Neural crest cell (in vitro differentiated cells): ENCODE measurements at places on chromosomes 6 and 20. TPM values are rescaled to one million over a fixed set of nuclear protein-coding genes. Genes with fewer than 3 reads are reported as not detected.

GABRR1 gene
- total RNA-seq: 0.12 TPM in 1 of 2 replicates, not detected in the other

OTOR gene
- not detected in 2 replicates for total RNA-seq

TUBB1 gene
- not detected in 2 replicates for total RNA-seq

GRCh38 chr6:53910834-53911233 is 116.0 kb downstream of the LRRC1 start:
- H3K27me3 ChIP-seq: no peaks in the 10 kb centered on the region
- peaks cover 15% of the 10 kb centered on the region for H3K4me1 ChIP-seq
- no peak for DNase-seq
- H3K36me3 ChIP-seq: no peaks in the 10 kb centered on the region

DNA sequence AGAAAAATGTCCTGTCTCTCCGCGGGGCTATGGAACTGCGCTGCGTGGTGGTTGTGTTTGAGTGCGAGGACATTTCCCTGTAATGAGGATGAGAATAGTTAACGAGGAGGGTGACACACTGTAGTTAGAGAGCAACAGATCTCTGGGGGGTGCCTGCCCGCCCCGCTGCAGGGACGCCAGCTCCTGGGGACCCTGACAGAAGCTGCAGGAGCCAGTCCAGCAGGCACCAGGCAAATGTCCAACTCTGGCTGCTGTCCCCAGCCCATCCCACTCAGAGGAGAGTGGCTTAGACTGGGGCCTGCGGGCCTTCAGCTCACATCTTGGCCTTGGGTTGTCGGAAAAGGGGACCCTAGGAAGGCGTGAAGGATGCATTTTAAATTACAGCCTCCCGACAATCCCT is 92.9 kb upstream of the FOXP4 start:
- no peak overlapping the region for H3K27ac ChIP-seq
- no peak for DNase-seq
- no peaks in the 10 kb centered on the region for H3K27me3 ChIP-seq
- H3K4me1 ChIP-seq: peaks cover 24% of the 10 kb centered on the region
- H3K4me3 ChIP-seq: no peak overlapping the region

- H3K27ac ChIP-seq: peak overlapping the region; percentile 20
- no peaks in the 10 kb centered on the region for H3K4me1 ChIP-seq
- DNase-seq: no peak
These were observed 7.6 kb downstream of the SRSF12 start for GRCh38 chr6:89110284-89110683.

- peaks cover 19% of the 10 kb centered on the region for H3K4me1 ChIP-seq
- no peak for DNase-seq
- no peak overlapping the region for H3K4me3 ChIP-seq
- no peak overlapping the region for H3K27ac ChIP-seq
- no peaks in the 10 kb centered on the region for H3K36me3 ChIP-seq
- H3K27me3 ChIP-seq: no peaks in the 10 kb centered on the region
These were observed 142.3 kb downstream of the UNC5CL start for GRCh38 chr6:40896696-40897095.

GRCh38 chr6:46612645-46613044 is 40.0 kb downstream of the CYP39A1 start:
- no peaks in the 10 kb centered on the region for H3K27me3 ChIP-seq
- DNase-seq: no peak
- H3K4me3 ChIP-seq: no peak overlapping the region

LAMA4 gene
- total RNA-seq: 14.7 and 18.0 TPM in 2 replicates

- H3K27me3 ChIP-seq: no peaks in the 10 kb centered on the region
- peaks cover 12% of the 10 kb centered on the region for H3K4me1 ChIP-seq
- DNase-seq: no peak
These were observed 196.5 kb upstream of the THBS2 start for GRCh38 chr6:169450097-169450496.

DNA sequence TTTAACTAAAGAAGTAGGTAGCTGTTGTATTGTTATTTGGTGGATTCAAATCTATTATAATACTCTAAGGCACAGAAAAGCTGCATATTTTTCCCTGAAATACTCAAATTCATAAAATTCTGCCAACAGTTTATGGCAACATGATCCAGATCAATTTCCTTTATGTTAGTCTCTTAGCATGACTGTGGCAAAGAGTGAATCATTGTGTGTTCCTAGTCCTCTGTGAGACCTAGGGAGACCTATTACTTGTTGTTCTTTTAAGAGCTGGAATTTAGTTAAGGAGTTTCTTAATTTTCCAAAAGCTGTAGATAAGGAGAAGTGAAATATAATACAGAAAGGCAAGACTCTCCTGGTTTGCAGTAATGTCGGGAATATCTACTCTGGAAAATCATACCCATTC is 149.6 kb downstream of the RIMS1 start:
- H3K27ac ChIP-seq: no peak overlapping the region
- no peaks in the 10 kb centered on the region for H3K27me3 ChIP-seq
- H3K4me1 ChIP-seq: no peaks in the 10 kb centered on the region
- no peak overlapping the region for H3K4me3 ChIP-seq
- H3K36me3 ChIP-seq: no peaks in the 10 kb centered on the region
- no peak for DNase-seq

RAD21L1 gene
- not detected in 2 replicates for total RNA-seq
